ENCODE measurements at places on chromosomes 7 and 10.

GRCh38 chr10:17993361-17993760, 41.6 kb downstream of the SLC39A12 start:
- DNase-seq = no peak

DNA sequence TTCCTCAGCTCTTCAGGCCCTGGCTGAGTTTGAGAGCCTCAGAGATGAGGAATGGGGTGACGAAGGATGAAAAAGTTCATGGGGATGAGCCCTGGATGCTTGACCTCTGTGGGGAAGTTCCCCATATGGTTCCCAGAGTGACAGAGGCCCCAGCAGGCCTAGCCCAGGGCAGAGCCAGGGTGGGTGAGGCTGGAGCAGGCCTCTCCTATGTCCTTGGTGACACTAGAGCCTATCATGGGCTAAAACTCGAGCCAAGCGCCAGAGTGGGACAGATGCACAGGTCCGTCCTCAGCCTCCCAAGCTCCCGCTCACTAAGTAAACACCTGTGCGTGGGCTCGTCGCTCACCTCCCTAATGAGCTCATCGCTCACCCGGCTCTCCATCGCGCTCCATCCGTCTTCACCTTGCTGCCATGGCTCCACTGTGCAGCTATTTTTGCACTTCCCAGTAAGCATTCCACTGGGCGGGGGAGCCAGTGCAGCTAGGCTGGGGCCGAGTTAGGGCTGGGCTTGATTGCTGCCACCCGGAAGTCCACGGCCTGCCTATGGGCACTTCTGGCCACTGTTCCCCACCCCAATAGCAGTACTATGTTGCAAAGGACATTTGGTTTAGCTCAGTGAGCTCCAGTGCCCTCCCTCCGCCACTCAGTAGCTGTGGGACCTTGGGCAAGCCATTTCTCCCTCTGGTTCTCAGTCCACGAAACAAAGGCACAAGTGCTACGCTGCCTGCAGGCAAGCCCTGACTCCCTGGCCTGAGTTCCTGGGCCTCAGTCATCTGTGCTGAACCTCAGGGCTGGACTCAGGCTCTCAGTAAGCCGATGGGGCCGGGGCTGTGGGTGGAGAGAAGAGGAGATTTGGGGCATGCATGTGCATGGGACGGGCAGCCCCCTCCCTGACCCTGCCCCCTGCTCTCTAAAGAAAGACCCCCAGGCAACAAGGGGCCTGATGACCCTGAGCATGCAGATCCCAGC, 117.3 kb upstream of the PCBD1 start:
- no peak for DNase-seq

- no peak for DNase-seq
Observed at GRCh38 chr10:73873142-73873837, 1.1 kb downstream of the CAMK2G start.

- no peak for DNase-seq
Observed at GRCh38 chr7:67550801-67551436, 554.3 kb downstream of the TYW1 start.

DNA sequence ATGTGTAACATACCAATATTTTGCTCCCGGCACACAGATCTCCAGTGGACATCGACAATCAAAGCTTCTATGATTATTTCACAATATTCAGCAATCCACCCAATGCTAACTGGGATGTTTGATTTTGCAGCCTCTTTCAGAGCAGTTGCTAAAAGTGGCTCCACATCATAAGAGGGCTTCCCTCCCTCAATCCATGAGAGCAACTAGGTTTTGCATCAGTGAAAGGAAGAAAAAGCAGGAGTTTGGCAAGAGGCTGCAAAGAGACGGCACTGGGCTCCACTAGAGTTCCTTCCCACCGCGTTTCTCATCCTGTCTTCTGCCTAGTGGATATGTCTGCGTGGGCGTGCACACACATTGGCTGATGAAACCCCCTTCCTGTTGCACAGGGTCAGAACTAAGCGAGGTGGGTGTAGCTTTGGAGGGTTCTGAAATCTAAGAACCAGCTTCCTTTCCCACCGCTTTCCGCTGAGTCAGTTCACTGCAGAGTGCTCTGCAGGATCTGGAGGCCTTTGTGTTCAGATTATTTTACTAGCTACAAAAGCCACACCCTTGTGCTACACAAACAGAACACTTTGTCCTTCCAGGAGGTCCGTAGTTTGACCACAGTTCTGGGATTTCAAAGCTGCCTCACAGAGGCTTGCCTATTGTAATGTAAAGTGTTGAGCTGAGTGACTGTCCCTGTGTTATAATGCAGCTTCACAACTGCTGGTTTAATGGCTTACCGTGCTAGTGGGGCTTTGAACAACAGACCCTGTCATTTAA, 28.1 kb downstream of the ARL4A start:
- no peak for DNase-seq

GRCh38 chr7:155300641-155301452, 3.2 kb downstream of the INSIG1 start:
- DNase-seq = no peak

DNA sequence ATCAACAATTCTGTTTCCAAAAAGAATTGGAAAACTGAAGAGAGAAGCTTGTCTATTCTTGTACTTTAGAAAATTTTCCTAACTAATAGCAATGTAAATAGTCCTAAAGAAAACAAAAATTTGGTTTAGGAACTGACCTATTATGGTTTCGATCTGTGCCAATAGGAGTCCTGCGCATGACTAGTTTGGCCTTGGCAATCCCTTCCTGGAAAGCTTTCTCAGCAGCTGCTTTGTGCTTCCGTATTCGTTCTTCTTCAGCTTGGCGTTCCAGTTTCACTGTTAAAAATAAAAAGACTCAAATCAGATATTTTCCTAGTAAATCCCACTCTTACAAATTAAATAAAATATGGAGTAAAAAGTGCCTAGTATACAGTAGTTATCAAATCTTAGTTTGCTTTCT, 36.6 kb downstream of the FZD9 start:
- DNase-seq = no peak

DNA sequence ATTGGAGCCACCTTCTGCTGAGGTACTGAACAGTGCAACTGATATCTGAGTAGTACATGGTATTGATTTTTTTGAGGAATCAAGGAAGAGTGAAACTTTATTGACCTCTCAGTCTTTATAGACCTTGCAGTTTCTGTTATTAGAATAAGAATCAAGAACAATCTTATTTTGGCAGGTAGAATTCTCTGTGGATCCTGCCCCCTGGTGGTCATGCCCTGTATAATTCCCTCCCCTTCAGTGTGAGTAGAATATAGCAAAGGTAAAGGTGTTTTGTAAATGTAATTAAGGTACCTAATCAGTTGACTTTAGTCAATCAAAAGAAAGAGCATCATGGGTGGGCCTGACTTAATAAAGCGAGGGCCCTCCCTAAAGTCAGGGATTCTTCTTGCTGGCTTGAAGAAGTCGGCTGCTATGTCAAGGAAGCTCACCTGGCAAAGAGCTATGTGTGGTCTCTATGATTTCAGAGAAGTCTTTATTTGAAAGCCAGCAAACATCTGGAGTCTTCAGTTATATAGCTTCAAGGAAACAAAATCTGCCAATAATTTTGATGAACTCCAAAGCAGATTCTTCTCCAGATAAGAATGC, 142.8 kb downstream of the LSM5 start:
- DNase-seq = no peak
